8988T (cell line): ENCODE measurements at places on chromosomes 16 and 17.
A peak's percentile ranks its signal among the peaks of the same experiment; 100 is the strongest.

DNA sequence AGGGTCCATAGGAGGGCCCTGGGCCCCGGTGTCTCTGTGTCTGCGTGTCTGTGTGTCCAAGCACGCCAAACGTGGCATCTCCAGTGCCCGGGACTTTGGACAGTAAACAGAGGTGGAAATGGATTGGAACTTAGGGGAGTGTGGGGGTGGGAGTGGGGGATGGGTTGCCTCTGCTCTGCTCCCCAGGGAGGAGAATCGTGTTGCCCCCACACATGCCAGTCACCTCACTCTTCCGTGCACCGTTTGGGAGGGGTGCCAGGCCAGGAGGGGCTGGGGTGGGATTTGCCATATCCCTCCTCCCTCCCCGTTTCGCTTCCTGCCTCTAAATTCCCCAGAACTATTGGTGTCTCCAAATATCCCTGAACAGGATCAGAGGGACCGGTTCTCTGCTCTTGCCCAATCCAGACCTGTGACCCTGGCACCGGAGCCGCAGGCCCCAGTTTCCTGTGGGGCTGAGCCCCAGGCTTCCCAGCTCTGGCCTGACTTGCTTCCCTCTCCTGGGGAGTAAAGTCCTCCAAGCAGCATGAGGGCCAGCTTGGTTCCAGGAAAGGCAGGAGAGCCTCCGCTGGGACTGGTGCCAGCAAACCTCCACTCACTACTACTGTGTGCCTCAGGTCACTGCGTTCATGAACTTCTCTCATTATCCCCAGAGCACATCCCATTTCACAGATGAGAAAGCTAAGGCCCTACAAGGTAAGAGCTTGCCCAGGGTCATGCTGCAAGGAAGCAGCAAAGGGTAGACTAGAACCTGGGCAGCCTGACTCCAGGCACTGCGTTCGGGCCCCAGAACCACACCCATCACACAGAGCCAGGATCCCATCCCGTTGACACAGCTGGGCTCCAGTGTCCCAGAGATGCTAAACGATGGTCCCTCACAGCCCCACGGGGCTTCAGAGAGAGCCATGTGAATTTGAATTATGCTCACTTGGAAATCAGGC, at the start of gene ASGR1:
TSS of gene ASGR1 (minus strand) at position 54 of the 938 bp plus-strand sequence. CDS start 807 bp downstream, outside the sequence.
- no peak for DNase-seq

GRCh38 chr17:65920996-65921395, 270.9 kb downstream of the CEP112 start:
- DNase-seq, result no peak

GRCh38 chr16:76837872-76838271, 353.1 kb upstream of the MON1B start:
- DNase-seq, result no peak

DNA sequence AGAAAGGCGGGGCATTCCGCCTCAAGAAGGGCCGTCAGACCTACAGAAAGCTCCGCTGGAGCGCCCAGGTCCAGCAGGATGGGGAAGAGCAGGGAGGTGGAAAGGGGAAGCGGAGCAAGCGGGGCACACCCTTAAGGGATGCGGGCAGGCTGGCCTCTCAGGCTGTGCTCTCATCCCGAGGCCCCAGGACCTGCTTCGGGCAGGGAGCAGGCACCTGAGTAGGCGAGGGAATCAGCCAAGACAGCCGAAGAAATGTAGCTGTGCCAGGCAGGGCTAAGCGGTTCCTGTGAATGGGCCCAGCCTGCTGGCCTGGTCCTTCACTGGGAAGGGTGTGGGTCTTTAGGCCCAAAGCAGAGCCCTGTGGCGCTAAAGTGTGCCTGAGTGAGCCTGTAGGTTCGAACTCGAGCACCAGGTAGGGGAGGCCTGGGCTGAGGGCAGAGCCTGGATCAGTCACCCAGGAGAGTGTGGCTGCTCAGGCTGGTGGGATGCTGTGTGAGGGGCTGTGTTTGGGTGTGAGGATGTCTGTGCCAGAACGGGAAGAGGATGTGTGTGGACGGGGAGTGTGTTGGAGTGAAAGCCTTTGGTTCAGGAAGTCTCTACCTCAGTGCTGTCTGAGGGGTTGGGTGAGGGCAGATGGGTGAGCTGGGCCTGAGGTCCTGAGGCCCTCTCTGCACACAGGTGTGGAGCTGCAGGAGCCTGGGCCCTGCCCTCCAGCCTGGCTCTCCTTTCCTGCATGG, 3.3 kb downstream of the TBX4 start:
- DNase-seq, result no peak

GRCh38 chr17:5873781-5874180, 196.4 kb upstream of the WSCD1 start:
- no peak for DNase-seq

DNA sequence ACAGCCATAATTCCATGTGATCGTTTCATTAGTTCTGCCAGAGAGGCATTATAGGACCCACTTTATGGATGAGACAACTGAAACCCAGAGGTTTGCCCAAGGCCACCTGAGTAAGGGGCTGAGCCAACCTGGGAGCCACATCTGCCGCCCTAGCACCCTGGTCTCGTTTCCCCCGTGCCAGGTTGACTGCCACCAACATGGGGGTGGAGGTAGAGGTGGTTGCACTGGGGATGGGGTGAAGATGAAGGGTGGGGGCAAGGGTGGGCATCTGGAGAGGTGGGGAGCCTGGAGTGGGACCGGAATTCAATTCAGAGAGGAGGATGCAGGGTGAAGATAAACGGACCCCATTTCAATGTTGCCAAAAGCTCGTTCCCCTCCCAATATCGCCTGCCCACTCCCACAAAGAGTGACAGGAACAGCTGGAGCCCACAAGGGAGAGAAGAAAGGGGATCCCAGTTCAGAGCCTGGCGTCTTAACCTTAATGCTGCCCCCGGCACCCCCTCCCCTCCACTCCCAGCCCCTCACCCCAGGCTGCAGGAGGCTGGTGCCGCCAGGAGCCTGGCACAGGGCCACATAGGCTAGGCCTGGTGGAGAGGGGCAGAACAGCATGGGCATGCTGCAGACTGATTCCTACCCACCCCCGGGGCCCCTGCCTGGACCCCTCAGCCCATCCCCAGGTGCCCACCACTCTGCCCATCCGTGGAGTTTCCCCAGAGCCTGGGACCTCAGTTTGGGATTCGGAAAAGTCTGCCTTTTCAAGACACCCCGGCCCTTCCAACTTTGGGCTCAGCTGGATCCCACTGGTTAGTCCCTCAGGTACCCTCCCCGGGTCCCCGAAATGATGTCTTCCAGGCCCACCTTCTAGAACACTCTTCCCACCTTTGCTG, 29.6 kb downstream of the NGFR start:
- DNase-seq, result no peak

DNA sequence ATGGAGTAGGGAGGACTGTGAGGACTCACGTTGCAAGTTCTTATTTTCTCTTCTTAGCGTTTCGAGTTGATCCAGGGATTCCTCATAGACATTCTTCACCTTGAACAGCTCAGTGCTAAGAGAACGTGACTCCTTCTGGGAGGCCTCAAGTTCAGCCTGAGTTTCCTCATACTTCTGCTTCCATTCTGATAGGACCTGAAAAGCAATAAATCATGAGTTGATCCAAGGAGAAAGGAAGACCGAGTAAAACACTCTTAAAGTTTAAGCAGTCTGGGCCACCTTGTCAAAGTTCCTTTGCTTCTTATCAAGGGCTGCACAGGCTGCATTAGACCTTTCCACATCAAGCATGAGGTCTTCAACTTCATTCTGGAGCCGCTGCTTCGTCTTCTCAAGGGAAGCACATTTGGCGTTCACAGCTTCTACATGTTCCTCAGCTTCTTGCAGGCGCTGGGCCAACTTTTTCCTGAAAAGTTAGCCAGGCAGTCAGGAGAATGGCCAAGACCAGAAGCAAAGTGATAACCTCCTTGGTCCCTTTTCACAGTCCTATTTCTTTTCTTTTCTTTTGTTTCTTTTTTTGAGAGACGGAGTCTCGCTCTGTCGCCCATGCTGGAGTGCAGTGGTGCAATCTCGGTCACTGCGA, 23.8 kb upstream of the MYH13 start:
- DNase-seq, result no peak

DNA sequence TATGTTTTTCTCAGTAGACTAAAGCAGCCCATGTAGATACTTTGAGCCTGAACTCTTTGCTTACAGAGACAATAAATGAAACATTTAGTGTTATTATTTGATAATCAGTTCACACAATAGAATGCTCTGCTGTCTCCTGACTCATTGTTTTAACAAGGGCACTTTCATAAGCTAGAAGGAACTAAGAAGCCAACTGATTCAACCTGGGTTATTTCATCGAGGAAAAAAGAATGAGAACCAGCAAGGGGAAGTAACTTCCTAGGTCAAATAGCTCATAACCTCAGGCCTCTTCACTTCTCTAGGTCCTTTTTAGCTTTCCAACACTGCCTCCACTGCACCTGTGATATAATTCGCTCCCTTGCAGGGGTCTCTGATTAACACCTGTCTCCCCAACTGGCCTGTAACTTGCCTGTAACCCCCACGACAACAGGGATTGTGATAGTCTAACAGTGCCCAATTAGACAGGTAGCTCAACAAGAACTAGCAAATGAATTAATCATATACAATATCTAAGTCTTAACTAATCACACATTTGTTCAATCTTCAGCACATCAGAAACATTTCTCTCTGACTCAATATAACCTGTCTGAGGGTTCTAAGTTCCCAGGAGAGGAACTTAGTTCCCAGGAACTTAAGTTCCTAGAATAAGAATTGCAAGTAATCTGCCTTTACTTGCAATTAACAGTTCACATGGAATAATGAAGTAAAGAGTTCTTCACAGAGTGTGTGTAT, 34.8 kb downstream of the RFFL start:
- DNase-seq, result no peak

DNA sequence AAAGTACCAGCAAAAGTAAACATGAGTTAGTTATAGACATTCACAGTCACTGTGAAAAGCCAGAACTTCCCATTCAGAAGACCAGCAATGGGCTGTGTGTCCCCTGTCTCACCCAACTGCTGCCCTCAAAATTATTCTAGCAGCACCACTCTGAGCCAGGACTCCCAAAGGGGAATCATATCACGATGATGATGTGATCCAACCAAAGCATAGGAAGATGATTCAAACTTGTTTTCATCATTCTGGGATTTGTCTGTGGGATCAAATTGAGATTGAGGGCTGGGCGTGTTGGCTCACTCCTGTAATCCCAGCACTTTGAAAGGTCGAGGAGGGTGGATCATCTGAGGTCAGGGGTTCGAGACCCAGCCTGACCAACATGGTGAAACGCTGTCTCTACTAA, 6.4 kb upstream of the NAT9 start:
- DNase-seq, result no peak

GRCh38 chr17:43906951-43907424, 348 bp downstream of the MPP2 start:
- DNase-seq, result no peak

DNA sequence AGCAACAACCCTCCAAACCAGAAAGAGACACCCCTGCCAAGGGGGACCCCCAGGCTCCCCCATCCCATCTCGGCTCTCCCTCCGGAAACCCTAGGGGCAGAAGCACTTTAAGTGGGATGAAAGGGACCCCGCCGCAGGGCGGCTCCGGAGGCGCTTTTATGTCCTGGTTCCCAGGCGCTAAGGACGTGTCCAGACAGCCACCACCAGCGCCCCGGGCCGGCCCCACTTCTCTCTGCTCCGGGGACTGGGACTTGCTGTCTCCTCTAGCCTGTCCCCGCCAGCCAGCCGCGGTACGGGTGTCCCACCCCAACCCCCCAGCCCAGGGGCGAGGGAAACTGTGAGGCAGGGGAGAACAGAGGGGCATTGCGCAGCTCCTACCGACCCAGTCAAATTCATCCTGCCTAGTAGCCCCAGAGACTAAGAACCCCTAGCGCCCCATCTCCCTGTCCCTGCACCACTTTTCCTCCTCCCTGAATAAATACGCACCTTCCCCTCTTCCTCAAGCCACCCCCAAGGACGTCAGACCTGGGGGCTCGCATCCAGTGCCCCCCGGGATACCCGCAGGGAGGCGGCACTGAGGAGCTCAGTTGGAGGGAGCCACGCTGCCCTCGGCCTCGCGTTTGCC, 4.1 kb downstream of the SP6 start:
- no peak for DNase-seq

- DNase-seq, result no peak
Observed at GRCh38 chr16:1650131-1650530, 27.9 kb upstream of the JPT2 start.

GRCh38 chr16:59971264-59971663, 1237.1 kb upstream of the GOT2 start:
- DNase-seq, result no peak

GRCh38 chr17:29764748-29765147, 142.0 kb upstream of the CORO6 start:
- no peak for DNase-seq

GRCh38 chr17:46942441-46943217, 19.7 kb downstream of the GOSR2 start:
- peak; percentile 61 for DNase-seq

GRCh38 chr17:17539591-17539990, 43.4 kb upstream of the RASD1 start:
- no peak for DNase-seq

DNA sequence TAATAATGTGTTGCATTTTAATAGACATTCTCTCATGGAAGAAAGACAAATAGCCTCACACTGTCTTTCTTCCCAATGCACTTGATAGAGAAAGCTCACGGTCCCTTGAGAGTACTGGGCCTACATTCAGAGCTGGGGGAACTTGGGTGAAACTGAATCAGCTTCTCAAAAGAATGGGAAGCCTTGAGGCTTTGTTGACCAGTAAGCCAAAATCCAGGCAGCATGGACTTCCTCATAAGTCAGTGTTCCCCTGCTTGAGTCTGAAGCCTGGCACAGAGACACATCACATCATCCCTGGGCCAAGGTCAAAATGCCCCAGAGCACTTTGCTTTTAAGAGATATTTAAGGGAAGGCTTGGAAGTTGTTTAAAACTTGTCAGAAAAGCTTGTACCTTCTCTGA, 302.2 kb upstream of the SALL1 start:
- DNase-seq, result no peak

GRCh38 chr16:20410121-20410723, 888 bp downstream of the ACSM5 start:
- no peak for DNase-seq

- no peak for DNase-seq
Observed at GRCh38 chr17:27247071-27247957, 46.6 kb upstream of the WSB1 start.

GRCh38 chr17:17149520-17150447, 56.3 kb downstream of the PLD6 start:
- DNase-seq, result no peak

GRCh38 chr16:12113523-12114345, 137.2 kb downstream of the SNX29 start:
- no peak for DNase-seq

DNA sequence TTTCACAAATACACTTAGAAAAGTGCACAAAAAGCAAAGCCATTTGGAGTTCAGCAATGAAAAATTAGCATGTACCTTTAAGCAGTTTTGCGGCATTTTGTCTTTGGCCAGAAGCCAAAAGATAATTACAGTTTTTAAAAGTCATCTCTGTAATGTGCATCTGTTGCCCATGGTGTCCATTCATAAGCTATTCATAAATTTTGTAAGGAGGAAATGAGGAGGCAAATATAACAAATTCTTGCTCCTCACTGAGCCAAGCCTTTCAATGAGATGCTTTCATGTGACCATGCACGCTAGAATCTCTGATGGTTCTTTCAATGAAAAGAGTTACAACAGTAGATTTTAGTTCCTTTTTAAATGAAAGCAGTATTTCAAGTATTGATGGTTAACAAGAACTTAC, 247.1 kb upstream of the MON1B start:
- DNase-seq, result no peak

GRCh38 chr16:10938796-10939648, 3.2 kb downstream of the DEXI start:
- no peak for DNase-seq
